ENCODE measurements at places on chromosomes 13 and 19.

DNA sequence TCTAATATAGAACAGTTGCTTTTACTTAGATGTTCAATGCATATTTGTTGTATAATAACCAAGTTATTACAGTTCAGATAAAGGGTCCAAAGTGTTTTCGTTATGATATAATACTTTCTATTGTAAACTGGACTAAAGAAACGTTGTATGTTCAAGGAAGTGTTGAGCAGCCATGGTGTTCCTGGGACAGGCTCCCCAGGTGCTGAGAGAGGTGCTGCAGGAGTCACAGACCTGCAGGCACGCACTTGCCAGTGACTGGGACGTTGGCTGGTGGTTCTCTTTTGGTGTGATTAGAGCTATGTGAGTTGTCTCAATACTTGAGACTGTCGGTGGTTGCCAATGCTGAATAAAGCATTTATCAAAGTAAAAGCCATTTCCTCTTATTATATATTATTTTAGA is 9.5 kb downstream of the ING1 start:
- no peak for DNase-seq

- no peak for DNase-seq
Observed at GRCh38 chr19:43471091-43471490, 5.7 kb upstream of the LYPD3 start.

DNA sequence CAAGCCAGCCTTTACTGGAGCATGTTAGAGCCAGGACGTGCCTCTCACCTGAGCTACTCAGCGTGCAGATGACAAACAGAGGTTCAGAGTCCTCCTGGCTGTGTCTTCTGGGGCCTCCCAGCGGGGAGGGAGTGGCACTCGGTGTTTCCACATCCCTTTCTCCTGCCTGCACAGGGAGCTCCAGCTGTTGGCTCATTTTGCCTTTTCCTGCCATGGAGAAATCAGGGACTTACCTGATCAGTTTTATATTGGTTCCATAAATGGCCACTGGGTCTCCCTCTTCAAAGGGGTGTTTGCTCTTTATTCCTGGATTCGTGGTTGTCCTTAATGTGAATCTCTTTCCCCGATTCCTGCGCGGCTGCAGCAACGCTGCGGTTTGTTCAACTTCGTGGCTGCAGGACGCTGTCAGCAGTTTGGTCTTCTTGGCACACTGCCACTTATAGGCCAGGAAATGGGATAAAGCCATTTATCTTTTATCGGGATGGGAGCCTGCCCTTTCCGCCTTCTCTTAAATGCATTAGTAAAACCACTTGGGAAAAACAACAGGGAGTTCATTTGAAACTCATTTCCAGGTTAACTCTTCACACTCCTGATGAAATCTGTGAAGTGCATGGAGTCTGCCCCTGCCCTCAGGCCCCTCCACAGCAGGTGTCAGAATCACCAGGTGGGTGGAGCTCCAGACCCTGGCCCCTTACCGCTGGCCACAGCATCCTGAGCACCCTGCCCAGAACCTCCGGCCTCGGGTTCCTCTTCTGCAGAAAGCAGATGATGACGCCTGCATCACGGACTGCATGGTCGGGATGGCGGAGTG is 39.8 kb upstream of the MCF2L start:
- no peak for DNase-seq

DNA sequence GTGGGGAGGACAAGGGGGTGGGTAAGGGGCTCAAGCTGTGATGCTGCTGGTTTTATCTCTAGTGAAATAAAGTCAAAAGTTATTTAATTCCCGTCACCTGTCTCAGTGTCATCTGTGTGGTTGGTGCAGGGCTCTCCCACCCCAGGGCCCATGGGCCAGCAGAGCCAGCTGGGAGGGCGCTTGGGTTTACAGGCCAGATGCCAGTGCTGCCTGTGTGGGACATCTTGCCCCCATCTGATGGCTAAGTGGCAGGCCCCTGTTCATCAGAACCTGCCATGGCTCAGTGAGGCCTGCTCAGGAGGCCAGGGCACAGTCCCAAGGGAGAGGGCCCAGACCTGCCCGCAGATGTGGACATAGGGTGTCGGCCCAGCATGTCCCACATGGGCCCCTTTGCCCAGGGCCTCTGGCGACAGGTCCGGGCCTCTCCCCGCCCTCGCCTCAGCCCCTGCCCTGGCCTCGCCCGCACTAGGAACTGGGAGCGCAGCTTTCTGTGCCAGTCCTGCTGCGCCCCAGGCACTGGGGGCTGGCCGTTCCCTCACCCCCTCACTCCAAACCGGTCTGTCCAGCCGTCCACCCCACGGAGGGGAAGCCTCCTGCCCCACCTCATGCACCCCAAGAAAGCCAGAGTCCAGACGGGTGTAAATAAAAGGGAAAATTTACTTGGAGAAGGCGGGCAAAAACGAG is 5.3 kb downstream of the ZNF296 start:
- no peak for DNase-seq

- no peak for DNase-seq
Observed at GRCh38 chr19:897442-898039, 4.3 kb downstream of the RNU6-9 start.

DNA sequence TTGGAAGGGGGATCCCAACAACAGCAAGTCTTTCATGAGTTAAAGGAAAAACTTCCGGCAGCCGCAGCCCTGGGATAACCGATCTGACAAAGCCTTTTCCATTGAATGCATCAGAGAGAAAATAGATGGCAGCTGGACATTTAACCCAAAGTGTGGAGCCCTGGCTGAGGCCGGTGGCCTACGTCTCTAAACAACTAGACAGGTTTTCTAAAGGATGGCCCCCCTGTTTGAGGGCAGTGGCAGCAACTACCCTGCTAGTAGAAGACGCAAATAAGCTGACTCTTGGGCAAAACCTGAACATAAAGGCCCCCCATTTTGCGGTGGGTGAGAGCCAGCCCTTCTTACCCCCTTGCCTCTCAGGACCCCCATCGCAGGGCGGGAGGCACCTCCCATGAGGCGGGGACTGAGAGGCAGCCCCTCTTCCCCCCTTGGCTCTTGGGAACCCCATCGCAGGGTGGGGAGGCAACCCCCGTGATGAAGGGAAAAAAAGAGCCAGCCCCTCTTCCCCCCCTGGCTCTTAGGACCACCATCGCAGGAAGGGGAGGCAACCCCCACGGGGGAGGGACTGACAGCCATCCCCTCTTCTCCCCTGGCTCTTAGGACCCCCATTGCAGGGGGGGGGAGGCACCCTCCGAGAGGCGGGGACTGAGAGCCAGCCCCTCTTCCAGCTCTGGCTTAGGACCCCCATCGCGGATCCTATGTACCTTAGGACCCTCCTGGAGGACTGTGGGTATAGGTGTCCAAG is 2422.9 kb upstream of the PCDH20 start:
- DNase-seq = no peak

DNA sequence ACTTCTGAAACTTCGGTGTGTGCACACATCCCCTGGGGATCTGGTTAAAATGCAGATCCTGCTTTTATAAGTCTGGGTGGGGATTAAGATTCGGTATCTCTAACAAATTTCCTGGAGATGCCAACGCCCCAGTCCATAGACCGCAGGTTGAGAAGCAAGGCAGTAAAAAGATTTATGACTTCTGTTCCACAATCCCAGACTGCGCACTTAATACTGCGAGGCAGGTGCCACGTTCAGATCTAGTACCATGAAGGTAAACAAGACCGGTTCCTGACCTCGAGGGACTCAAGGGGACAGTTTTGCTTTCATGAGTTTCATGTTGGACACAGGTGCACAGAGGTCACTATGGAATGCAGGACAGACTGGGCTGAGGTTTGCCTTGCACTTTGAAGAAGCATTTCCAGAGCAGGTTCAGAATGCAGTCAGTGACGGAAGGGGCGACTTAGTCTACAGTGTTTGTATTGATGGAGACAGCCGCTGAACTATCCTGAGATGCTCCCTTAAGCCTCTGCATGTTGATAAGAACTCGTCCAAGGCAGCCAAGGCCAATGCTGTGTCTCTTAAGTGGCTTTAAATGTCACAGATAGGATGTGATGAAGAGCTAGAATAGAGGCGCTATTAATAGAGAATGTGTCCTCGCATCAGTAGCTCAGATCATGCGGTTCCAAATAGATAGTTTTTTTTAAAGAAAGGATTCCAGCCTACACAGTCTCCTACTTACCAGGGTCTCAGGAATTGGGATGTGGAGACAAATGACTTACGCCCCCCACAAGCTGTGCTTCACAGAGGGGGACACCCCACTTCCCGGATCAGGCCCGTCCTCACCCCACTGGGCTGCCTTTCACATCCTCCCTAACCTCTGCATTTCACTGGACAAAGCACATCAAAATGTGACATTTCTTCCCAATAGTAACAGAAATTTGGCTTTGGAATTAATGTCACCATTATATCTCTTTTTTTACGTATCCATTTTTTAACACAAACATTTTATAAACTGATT is 97.1 kb upstream of the IRS2 start:
- DNase-seq = no peak

DNA sequence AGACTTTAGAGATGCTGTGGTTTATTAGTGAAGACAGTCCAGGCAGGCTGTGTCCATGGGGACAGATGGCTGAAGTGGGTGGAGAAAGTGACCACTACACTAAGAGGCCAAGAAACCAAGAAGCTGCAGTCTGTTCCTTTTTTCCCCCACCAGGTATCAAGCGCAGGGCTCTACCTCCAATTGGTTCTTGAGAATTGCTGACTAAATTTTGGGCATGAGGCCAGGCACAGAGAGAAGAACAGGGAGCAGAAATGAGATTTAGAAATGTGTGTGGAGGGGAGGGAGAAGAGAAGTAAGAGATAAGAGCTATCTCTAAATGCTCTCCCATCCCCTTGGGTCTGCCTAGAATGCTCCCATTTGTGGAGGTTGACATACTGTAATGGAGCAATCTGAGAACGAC is 12.3 kb upstream of the CYSLTR2 start:
- no peak for DNase-seq

GRCh38 chr13:106555631-106556328 is 12.2 kb downstream of the ARGLU1 start:
- DNase-seq = no peak

DNA sequence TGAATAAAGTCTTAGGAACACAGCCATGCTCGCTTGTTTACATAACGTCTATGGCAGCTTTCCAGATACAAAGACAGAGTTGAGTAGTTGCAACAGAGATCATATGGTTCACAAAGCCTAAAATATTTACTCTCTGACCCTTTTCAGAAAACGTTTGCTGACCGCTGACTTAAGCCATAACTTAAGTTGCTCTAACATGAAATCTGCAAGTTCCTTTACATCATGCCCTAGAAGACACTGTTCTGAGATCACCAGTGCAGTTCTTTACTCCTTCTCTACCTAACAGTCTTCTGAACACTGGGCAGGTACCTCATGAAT is 166.4 kb downstream of the DCLK1 start:
- DNase-seq = no peak

DNA sequence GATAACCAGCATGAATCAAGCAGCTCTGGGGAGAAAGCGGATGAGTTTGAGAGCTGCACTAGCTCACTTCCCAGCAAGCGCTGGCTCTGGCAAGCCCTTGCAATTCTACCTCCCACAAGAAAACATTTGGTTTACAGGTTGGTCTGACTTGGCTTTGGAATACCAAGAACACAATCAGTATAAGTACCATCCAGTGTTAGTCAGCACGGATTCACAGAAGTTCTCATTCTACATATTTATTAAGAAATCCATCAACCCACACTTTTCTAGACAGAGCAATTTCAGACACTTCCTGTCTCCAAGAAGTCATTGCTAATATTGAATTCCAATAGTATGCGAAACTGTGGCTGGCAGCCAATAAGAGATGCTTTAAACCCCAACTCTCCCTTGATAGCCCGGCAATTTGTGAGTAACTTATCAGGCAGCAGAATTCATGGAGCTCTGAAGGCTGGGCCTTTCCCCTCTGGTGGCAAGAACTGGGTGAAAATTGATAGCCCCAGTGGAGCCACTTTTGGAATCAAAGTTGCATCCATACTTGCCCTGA is 59.4 kb upstream of the WASF3 start:
- DNase-seq = no peak

DNA sequence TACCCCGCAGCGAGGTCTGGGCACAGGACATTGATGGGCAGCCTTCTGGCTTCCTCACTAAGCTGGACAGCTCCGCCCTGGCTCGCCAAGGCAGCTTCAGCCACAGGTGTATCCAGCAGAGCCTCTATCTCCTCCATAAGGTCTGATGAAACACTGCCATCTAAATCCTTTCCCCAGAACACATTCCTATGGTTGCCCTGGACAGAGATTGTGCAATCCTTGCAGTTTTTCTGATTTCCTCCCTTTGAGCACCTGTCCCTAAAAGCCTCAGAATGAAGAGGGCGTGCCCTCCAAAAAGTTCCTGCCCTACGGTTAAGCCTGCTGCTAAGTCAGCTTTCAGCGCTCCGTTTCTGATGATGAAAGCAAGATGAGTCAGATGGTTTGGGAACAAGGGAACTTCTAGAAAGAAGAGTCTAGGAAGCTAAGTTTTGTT is 21.0 kb downstream of the CLEC4M start:
- no peak for DNase-seq

- no peak for DNase-seq
Observed at GRCh38 chr19:33366897-33367296, 6.6 kb upstream of the CEBPG start.

DNA sequence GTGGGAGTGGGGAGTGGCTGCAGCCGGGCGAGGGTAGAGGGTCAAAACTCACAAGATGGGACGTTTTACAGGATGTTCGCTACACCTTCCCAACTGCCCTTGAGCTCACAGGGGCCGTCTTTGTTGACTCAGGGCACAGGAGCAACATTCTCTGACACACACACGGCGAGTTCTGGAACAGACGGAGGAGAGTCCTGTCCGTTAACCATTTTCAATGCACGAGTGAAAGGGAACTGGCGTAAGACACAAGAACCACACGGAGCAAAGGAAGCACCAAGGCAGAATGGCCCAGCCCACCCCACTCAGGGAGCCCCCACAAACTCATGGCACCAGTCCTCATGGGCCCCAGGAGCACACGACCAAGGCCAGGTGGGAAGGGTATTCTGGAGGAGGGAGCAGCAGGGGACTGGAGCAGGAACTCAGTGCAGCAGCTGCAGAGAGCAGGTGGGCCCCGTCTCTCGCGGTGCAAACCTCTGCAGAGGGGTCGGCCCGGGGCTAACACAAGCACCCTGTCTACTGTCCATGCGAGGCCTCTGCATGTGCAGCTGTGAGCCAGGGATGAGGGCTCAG is 37.9 kb upstream of the ISYNA1 start:
- DNase-seq = no peak

GRCh38 chr13:20424949-20425348 is 100.7 kb downstream of the CRYL1 start:
- no peak for DNase-seq

GRCh38 chr19:48681127-48681470 is 8.3 kb upstream of the NTN5 start:
- no peak for DNase-seq

DNA sequence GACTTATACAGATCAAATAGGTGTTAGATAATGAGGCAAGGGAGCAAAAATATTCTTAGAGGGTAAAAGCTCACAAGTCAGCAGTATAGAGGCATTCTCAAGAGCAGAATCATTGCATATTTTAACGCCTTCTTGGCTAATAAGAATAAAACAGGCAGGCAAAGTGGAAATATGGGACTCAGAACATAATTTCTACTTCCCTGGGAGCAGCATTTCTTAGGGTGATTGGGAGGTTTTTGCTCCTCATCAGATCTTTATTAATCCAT is 39.6 kb downstream of the LHFPL6 start:
- no peak for DNase-seq
